Stimulated activated CD4-positive, alpha-beta T cell treated with anti-CD3 and anti-CD28 coated beads, TNF-alpha, amount 100 ng/mL, for 1 hour (primary cell): ENCODE measurements at places on chromosomes 11 and 22.

GRCh38 chr11:46674463-46675287 is 25.7 kb downstream of the ARHGAP1 start:
- DNase-seq, result no peak

DNA sequence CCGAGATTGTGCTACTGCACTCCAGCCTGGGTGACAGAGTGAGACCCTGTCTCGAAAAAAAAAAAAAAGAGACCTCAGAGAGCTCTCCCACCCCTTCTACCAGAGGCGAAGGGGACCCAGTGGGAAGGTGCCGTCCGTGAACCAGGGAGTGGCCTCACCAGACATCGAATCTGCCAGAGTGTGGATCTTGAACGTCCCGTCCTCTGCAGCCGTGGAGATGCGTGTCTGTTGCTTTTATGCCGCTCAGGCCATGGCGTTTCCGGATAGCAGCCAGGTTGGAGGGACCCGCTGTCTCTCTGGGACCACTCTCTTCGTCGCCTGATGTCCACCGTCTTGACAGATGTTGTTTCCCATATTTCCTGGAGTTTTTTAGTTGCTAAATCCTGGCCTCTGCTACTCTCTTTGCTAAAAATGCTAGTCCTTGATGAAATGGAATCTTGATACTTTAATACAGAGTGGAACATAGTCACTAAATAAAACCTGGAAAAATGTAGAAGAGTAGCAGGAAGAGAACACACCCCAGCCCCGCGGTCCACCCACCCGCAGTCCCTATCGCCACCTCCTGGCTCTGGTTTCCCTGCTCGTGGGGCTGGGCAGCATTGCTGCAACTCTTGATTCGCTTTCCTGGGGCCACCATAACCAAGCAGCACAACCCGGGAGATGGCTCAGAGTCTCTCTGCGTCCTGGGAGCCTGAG is 12.0 kb upstream of the MUC6 start:
- no peak for DNase-seq

- DNase-seq, result no peak
Observed at GRCh38 chr11:73233692-73234470, 15.8 kb downstream of the P2RY2 start.

- no peak for DNase-seq
Observed at GRCh38 chr11:69102732-69103615, 52.8 kb upstream of the SMIM38 start.

DNA sequence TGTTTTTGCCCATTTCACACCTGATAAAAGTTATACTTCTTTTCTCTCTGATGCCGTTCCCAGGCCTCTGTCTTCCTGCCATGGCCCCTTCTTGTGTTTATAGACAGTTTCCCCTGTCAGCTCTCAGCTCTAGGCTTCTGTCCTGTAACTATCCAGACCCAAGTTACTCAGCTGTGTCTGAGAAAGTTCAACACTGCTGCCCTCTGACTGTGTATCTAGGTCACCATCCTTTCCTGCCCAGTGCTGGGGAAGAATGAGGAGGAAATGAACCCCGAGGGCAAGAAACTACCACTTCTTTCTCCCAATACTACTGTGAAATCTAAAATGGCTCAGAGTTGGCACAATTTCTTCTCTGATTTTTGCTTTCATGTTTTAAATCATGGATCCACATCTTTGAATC is 29.6 kb downstream of the SNX19 start:
- no peak for DNase-seq
